H9 (cell line): ENCODE measurements at places on chromosomes 11 and 22. TPM values are rescaled to one million over a fixed set of nuclear protein-coding genes. Genes with fewer than 3 reads are reported as not detected.

APOL4 gene
- not detected in 2 replicates for total RNA-seq

CHST1 gene
- total RNA-seq, result 0.39 and 0.57 TPM in 2 replicates

DAGLA gene
- total RNA-seq, result 4.3 and 4.5 TPM in 2 replicates

GLYAT gene
- not detected in 2 replicates for total RNA-seq

PIH1D2 gene
- total RNA-seq, result 1.1 and 1.4 TPM in 2 replicates

UCP3 gene
- total RNA-seq, result 0.77 and 0.85 TPM in 2 replicates

TYR gene
- not detected in 2 replicates for total RNA-seq

ELFN2 gene
- 0.64 and 0.70 TPM in 2 replicates for total RNA-seq

GPR83 gene
- total RNA-seq, result 0.15 TPM in 1 of 2 replicates, not detected in the other

SLC22A9 gene
- not detected in 2 replicates for total RNA-seq

TRIM29 gene
- total RNA-seq, result not detected in 2 replicates

SESN3 gene
- total RNA-seq, result 32.0 and 36.8 TPM in 2 replicates

RAG2 gene
- not detected in 2 replicates for total RNA-seq

NLRP14 gene
- 0.07 TPM in 1 of 2 replicates, not detected in the other for total RNA-seq
